ENCODE measurements at places on chromosomes 1 and 21.

GRCh38 chr21:39046236-39046916 lies 136.9 kb downstream of the PSMG1 start:
- no peak for DNase-seq

DNA sequence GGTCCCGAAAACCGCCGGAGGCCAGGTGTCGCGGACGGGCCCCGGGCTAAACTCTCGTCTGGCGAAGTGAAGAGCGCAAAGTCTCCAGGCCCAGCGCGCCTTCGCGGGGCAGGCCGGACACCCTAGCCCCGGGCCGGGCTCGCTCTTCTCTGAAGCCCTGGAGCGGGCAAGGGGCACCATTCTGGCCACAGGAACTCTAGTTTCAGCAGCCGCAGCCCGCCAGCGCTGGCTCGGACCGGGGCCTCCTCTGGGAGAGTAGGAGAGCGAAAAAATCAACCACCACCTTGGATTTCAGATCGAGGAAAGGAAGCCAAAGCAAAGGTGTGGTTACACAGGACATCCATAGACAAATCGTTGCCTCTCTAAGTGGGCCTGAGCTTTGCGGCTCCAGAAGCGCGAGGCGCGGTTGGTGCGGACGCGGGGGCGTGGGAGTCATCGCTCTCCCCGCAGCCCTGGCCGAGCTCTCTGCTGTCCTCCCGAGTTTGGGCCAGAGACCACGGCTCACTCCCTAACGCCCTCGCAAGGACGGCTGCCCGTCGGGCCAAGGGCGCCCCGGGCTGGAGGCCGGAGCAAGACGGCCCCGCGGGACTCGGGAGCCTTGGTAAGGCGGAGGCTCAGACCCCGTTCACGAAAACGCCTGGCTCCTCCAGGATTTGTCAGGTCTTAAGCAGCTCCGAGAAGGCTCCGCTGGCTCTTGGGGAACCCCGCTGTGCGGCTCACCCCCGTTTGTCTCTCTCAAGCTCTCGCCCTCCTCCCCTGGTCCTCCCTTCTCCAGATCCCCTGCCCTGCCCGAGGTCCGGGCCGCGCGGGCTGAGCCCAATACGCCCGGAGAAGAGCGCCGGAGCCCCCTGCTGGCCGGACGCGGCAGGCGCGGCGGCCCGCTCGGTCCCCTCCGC lies 132.9 kb upstream of the DPYD start:
- peak; percentile 68 for DNase-seq

DNA sequence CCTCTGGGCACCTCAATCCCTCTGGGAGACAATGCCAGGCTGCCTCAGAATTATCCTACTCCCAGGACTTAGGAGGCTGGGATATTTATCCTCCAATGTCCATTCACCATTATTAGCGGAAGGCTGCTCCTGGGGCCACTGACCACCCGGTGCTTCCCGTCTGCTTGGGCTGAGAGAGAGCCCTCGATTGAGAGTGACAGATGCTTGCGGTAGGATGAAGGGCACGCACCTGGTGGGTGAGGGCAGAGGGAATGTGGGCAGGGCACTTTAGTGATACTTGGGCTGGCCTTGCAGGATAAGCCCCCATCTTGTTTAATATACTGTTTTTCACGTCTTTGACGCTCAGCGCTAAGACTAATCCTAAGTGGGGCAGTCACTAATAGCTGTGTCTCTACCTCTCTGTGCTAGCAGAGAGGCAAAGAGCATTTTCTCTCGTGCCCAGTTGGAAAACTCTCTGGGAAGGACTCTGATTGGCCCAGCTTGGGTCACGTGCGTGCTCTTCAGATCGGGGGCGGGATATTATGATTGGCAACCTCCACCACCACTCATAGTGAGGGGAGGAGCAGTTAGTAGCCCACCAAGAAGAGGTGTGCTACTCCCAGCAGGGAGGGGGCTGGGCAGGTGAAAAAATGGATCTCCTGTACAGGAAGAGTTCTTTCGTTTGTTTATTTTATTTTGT lies 10.6 kb upstream of the PARS2 start:
- peak; percentile 15 for DNase-seq

DNA sequence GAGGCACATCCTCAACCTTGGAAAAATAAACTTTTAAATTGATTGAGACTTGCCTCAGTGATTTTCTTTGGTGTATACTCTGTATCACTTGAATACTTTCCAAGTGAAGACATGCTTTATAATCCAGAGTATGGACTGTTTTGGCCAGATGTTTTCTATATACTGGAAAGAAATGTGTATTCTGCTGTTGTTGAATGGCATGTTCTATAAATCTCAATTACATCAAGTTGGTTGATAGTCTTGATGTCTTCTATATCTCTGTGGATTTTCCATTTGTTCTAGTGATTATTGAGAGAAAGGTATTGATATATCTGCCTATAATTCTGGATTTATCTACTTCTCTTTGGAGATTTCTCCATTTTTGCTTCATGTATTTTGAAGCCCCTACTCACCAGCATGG lies 37.5 kb downstream of the EBNA1BP2 start:
- DNase-seq, result no peak

DNA sequence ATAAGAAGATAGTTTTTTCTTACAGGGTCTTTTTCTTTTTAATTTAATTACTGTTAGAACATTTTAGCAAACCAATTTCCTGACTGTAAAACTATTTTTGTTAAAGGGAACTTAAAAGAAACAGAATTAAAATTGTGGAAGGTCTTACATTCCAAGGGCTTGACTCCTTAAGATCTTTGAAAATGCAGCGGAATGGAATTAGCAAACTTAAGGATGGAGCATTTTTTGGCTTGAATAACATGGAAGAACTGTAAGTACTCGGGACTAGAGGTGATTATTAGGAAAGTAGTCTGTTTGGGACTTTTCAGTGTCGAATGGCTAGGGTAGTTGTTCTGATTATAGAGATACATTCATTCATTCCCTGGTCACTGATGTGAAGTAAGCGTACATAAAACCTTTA lies 21.5 kb downstream of the LRIG2 start:
- DNase-seq, result no peak

GRCh38 chr1:3614755-3615742 lies 3.7 kb upstream of the MEGF6 start:
- peak; percentile 22 for DNase-seq

- no peak for DNase-seq
Observed at GRCh38 chr1:210214573-210215409, 17.8 kb upstream of the SERTAD4 start.

- DNase-seq, result peak; percentile 60
Observed at GRCh38 chr1:214453109-214453722, 98.2 kb downstream of the PTPN14 start.

GRCh38 chr1:177340601-177341067 lies 169.9 kb downstream of the BRINP2 start:
- no peak for DNase-seq

DNA sequence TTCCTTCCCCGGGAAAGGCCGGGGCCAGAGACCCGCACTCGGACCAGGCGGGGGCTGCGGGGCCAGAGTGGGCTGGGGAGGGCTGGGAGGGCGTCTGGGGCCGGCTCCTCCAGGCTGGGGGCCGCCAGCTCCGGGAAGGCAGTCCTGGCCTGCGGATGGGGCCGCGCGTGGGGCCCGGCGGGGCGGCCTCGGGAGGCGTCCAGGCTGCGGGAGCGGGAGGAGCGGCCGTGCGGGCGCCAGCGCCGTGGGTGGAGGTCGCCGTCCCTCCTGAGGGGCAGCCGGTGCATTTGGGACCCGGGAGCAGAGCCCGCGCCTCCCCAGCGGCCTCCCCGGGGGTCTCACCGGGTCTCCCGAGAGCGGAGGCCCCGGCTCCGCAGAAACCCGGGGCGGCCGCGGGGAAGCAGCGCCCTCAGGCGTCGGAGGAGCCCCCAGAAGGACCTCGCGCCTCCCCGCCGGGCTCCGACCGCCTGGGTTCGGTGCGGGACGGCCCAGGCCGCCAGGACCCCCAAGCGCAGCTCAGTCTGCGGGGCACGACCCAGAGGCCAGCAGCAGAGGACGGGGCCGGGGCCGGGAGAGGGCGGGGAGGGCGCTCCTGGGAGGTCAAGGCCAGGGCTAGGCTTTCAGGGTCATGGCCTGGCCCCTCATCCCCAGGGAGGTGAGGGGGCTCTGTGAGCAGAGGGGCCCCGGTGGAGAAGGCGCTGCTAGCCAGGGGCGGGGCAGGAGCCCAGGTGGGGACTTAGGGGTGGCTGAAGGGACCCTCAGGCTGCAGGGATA lies 7.2 kb upstream of the SLX9 start:
- no peak for DNase-seq

GRCh38 chr1:16181887-16182719 lies 26.2 kb upstream of the EPHA2 start:
- DNase-seq, result peak; percentile 93

GRCh38 chr1:15509586-15509985 lies 14.4 kb downstream of the CASP9 start:
- DNase-seq, result no peak

DNA sequence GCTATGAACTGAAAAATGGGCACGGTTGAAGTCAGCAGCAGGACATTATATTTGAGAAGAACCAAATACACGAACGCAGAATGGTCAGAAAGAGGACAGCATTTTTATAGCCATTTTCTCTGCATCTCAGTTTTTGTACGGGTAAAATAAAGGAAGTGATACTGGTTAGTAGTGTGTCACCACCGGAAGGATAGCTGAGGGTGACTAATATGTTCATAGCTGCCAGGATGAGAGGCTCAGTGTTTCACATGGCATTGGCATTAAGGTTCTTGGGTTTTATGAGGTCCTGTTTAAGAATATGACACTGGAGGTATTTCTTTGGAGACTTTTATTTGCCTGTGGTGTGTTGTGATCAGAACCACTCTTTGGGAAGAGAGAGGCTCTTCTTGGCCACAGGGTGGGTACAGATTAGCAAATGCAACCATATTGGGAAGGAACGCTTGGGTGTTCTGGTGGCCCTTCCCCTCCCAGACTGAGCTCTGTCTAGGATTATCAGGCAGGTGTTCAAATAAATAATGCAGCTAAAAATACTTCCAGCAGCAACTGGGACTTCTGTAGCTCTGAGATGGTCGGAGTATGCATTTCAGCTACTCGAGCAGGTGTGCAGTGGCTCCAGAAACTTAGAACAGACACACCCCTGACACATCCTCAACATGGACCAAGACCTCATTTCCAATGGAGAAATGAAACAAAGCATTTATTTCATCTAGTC lies 158.2 kb downstream of the PBX1 start:
- peak; percentile 41 for DNase-seq

GRCh38 chr1:110956586-110956985 lies 7.1 kb downstream of the LRIF1 start:
- DNase-seq, result no peak

GRCh38 chr1:26072305-26072704 lies 4.9 kb upstream of the TRIM63 start:
- DNase-seq, result no peak

- DNase-seq, result no peak
Observed at GRCh38 chr1:19423130-19423529, 62.2 kb downstream of the CAPZB start.

GRCh38 chr1:15953294-15953771 lies 22.6 kb downstream of the ZBTB17 start:
- peak; percentile 66 for DNase-seq

DNA sequence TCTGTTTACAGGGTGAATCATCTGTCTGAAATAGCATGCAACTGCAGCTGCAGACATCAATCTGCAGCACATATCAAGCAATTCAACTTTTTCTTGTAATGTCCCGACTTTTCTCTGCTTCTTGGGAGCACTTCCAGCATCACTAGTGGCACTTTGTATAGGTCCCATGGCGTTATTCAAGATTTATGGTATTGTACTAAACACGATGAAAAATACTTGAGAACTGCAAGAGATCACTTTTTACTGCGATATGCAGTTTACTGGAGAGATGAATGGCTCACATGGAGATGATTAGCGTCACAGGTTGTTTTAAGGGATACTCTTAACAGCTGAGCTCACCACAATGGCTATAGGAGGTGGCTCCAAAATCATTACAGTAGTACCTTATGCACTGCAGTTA lies 7.2 kb upstream of the SCMH1 start:
- no peak for DNase-seq

DNA sequence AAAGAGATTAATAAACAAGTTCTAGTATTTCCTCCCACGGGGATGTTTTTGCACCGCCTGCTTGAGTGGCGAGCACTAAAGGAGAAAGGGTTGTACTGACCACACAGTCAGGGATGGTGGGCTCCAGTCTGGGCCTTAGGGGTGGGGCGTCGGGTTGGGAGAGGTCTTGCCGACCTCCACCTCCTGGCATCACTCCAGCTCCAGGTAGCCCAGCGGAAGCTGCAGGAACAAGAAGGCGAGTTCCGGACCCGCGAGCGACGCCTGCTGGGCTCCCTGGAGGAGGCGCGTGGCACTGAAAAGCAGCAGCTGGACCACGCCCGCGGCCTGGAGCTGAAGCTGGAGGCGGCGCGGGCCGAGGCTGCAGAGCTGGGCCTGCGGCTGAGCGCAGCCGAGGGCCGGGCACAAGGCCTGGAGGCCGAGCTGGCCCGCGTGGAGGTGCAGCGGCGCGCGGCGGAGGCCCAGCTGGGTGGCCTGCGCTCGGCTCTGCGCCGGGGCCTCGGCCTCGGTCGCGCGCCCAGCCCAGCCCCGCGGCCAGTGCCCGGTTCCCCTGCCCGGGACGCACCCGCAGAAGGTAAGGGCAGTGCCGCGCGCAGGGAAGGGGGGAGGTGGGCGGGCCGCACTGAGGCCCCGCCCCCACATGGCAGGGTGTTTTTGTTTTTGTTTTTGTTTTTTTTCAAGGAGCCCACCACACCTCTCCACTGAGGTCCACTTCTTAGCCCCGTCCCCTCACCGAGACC lies 19.7 kb downstream of the MFAP2 start:
- peak; percentile 76 for DNase-seq

- no peak for DNase-seq
Observed at GRCh38 chr1:208258277-208258676, 14.1 kb upstream of the PLXNA2 start.

DNA sequence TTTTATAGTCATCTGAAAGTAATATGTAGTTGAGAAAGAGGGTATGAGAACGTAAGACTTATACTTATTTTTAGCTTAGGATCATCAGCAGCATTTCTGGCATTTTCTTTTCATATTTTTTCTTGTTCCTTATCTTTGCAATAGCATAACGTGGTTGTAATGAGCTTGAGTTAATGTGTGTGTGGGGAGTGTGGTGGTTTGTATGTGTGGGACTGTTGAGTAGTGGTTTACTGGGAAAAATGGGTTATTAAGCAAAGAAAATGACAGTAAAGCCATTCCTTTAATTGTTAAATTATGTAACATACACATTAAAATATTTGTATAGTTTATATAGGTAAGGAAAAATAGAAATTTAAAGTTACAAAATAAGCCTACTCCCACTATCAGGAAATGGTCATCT lies 15.2 kb downstream of the PIP5K1A start:
- peak; percentile 35 for DNase-seq

GRCh38 chr1:200934676-200935245 lies 40.1 kb downstream of the INAVA start:
- no peak for DNase-seq

- peak; percentile 26 for DNase-seq
Observed at GRCh38 chr1:174942547-174943255, 57.0 kb upstream of the CACYBP start.

- DNase-seq, result no peak
Observed at GRCh38 chr1:175225805-175226129, 33.2 kb upstream of the KIAA0040 start.

All from fibroblast of the aortic adventitia (primary cell).